Stimulated activated CD4-positive, alpha-beta T cell treated with anti-CD3 and anti-CD28 coated beads, Interleukin-12 subunit alpha, Interleukin-12 subunit beta, amount 100 ng/mL, for 24 hours (primary cell): ENCODE measurements at places on chromosomes 7 and 10.

DNA sequence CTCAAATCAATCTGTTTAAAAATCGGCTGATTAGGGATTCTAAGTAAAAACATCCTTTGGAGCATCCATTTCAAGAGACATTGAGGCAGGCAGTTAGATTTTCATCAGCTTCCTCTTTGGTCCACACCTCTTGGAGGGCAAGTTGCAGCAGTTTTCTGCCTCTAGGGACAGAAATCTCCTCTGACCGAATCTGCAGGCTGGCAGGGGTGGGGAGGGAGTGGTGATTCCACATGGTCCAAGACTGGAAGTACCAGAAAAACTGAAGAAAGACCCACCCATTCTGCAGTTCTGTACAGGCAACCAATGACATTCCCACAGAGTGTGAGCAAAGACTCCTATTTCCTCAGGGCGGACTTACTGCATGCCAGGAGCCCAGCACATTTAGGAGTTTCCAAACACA is 29.0 kb downstream of the FGFBP3 start:
- no peak for DNase-seq

- no peak for DNase-seq
Measured at GRCh38 chr10:75801661-75802060, 370.2 kb downstream of the LRMDA start.

DNA sequence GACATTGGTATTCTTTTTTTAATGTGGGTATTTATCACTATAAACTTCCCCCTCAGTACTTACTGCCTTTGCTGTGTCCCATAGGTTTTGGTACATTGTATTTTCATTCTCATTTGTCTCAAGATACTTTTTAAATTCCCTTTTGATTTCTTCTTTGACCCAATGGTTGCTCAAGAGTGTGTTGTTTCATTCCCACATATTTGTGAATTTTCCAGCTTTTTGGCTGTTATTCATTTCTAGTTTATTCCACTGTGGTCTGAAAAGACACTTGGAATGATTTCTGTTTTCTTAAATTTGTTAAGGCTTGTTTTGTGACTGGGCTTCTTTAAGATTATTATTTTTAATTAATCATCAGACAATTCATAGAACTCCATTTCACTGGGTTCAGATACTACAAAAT is 105.0 kb downstream of the EPC1 start:
- no peak for DNase-seq

DNA sequence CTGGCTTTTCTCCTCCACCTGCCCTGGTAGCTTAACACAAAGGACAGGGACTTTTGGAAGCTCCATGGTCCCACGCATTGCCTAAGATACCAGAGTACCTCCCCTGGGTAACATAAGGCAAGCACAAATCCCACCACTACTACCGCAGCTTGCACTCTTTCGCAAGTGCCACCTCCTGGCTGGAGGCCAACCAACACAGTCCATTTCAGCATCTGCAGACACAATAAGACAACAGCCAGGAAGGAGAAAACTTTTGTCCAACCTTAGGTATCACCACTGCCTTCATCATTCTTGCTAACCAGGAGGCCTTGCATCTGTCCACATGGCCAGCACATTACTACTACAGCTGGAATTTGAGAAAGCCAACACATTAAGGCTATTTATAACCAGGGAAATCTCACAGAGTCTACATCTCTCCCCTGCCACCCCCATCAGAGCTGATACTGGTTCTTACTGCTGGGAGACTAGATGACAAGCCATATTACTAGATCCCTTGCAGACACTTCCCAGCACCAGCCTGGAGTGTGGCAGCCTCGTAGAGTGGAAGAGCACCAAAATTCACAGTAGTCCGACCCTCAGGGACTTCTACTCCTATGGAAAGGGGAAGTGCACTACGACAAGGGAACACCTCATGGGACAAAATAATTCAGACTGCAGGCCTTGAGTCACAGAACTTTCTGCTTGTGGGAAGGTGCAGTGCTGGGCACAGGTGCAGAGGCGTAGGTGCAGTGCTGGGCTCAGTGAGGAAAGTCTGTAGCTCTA is 39.8 kb upstream of the CDK13 start:
- no peak for DNase-seq

- no peak for DNase-seq
Measured at GRCh38 chr7:106770191-106770590, 94.9 kb upstream of the PIK3CG start.

- no peak for DNase-seq
Measured at GRCh38 chr7:17474724-17475344, 176.4 kb downstream of the AHR start.

- no peak for DNase-seq
Measured at GRCh38 chr10:126503392-126504062, 115.2 kb upstream of the ADAM12 start.

DNA sequence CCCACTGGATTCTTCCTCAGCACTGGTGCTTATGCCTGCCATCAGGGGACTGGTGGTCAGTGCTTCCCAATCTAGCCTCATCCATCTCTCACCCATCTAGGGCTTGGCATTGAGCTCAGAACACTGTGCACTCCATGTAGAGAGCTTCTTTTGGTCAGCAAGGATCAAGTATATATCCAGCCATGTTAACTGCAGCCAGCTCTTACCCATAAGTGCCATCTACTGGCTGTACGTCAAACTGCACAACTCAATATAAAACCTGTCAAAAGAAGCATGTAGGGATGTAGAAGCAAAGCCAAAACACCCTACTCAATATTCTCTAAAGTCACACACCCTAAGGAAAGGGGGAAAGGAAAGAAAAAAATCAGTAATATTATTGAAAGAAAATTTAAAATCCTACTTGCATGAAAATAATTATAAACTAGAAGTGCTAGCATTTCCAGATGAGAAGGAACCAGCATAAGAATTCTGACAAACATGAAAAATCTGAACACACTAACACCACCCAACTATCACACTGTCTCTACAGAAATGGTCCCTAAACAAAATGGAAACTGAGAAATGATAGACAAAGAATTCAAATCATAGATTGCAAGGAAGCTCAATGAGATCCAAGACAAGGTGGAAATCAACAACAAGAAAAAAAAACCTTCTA is 531.1 kb upstream of the STEAP1 start:
- no peak for DNase-seq
